ENCODE measurements at places on chromosomes 6 and 20. TPM values are rescaled to one million over a fixed set of nuclear protein-coding genes. Genes with fewer than 3 reads are reported as not detected.

BPIFB4 gene
- total RNA-seq, result not detected

GRCh38 chr6:170101281-170102035 is 189.4 kb downstream of the DLL1 start:
- no peak for DNase-seq

- DNase-seq, result no peak
These were observed 62.0 kb downstream of the EFCAB8 start for GRCh38 chr20:32920530-32921298.

TMEM244 gene
- not detected for total RNA-seq

DNA sequence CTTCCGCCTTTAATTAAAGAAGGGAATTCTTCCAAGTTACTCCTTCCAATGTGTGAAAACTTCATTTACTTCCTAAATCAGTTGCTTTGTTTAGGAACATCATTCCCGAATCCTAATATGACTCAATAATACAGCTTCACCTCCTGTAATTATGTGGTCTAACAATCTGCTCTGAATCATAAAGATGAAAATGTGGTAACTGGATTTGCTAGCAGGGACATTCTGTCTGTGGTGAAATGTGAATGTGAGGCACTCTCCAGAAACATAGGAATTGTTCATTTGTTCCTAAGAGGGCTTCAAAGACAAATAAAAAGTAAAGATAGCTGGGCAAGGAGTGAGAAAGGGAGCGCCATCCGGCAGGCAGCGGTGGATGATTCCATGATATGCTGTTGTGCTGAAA is 678.1 kb downstream of the KIF16B start:
- DNase-seq, result no peak

DNA sequence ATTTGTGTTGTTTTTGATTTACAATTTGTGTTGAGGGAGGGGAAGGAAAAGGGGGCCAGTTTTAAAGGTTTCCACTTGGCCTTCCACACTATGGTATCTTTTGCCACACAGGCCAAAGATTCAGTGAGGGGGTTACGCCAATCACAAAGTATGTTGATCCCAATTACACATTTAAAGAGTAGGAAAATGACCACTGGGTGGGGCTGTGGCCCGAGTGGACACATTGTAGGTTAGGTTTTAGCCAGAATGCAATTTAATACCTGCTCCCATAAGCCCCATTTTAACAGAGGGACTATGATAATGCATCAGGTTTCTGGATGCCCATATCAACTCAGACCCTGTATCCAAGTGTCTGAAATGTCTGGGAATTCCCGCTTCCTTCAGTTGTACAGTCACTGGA is 15.6 kb downstream of the VGLL2 start:
- DNase-seq, result no peak

KLHDC3 gene
- 64.0 TPM for total RNA-seq

GRCh38 chr6:30481211-30481964 is 7.9 kb upstream of the HLA-E start:
- DNase-seq, result no peak

PRSS16 gene
- total RNA-seq, result 1.9 TPM

GRCh38 chr6:21856456-21856825 is 262.9 kb downstream of the SOX4 start:
- DNase-seq, result no peak

GRCh38 chr6:101085327-101085726 is 204.2 kb upstream of the ASCC3 start:
- DNase-seq, result no peak
